ENCODE measurements at places on chromosomes 1 and 21.

GRCh38 chr1:55957276-55957675, 622.1 kb downstream of the PLPP3 start:
- H3K27me3 ChIP-seq = no peaks in the 10 kb centered on the region
- H3K27ac ChIP-seq = no peak overlapping the region
- H3K36me3 ChIP-seq = no peaks in the 10 kb centered on the region

- H3K4me1 ChIP-seq = no peaks in the 10 kb centered on the region
- no peak overlapping the region for H3K27ac ChIP-seq
- DNase-seq = no peak
- no peak overlapping the region for H3K4me3 ChIP-seq
- H3K36me3 ChIP-seq = no peaks in the 10 kb centered on the region
Measured at GRCh38 chr1:246012341-246012740, 494.7 kb downstream of the SMYD3 start.

DNA sequence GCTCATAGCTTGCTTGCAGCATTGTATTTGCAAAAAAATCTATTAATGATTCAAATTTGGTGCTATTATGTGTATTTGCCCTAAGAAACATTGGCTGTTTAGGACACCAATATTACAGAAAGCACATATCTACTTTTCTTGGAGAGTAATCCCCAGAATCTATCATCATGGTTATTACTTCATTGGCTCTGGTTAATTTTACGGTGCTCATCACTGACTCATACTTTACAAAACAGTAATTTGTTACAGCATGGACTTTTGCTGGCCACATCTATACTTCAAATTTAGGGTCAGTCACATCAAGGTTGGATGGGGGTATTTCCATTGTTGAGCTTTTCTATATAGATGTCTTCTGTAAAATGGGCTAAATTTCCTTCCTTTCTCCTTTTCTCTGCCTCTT, 45.7 kb downstream of the SH3GLB1 start:
- no peak for DNase-seq
- no peaks in the 10 kb centered on the region for H3K27me3 ChIP-seq
- no peak overlapping the region for H3K27ac ChIP-seq
- H3K4me3 ChIP-seq = no peak overlapping the region

- H3K4me1 ChIP-seq = no peaks in the 10 kb centered on the region
- DNase-seq = no peak
- H3K36me3 ChIP-seq = peaks cover 14% of the 10 kb centered on the region
- H3K4me3 ChIP-seq = no peak overlapping the region
Measured at GRCh38 chr21:26020510-26020909, 150.1 kb downstream of the APP start.

- no peak overlapping the region for H3K27ac ChIP-seq
- H3K36me3 ChIP-seq = peaks cover 17% of the 10 kb centered on the region
- no peak overlapping the region for H3K4me3 ChIP-seq
- H3K4me1 ChIP-seq = peaks cover 44% of the 10 kb centered on the region
Measured at GRCh38 chr1:54883349-54884102, 3.5 kb downstream of the DHCR24 start.

DNA sequence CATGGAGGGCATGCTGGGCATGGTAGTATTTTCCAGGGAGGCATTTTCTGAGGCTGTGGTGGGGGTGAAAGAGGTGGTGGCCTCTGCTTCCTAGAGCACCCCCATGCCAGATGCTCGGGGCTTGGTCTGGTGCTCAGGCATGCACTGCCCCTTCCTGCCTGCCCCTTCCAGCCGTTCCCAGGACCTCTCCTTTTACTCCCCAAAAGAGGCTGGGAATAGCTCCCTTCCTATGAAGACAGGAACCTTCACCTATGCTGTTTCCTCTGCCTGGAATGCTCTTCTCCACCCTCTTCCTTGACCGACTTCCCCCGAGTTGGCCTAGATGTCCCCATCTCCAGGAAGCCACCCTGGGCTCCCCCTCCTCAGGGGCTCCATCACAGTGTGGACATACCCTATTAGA, 9.1 kb downstream of the EDN2 start:
- H3K4me3 ChIP-seq = no peak overlapping the region
- no peak for DNase-seq
- no peaks in the 10 kb centered on the region for H3K36me3 ChIP-seq
- no peak overlapping the region for H3K27ac ChIP-seq

Measured in astrocyte (in vitro differentiated cells and primary cell).